ENCODE measurements at places on chromosomes 11 and 22.
A peak's percentile ranks its signal among the peaks of the same experiment; 100 is the strongest.

DNA sequence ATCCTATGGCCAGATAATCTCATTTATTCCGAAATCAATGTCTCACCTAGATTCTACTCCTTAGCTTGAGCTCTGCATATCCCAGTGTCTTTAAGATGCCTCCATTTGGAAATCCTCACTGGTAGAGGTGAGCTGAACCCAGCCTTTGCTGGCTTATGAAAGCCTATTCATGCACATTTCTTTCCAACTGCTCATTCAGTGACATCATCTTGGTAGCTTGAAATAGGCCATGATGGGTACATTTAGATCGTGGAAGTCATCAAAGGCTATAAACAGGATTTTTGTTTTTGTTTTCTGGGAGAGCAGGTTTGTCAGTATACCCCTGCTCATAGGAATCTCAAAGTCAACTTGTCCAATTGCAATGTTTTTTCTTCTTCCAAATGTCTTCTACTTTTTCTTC is 6.0 kb downstream of the NXPE1 start:
- no peak for DNase-seq

- DNase-seq, result no peak
Measured at GRCh38 chr11:128627666-128628324, 40.4 kb upstream of the ETS1 start.

- no peak for DNase-seq
Measured at GRCh38 chr11:86228269-86229038, 16.1 kb upstream of the EED start.

DNA sequence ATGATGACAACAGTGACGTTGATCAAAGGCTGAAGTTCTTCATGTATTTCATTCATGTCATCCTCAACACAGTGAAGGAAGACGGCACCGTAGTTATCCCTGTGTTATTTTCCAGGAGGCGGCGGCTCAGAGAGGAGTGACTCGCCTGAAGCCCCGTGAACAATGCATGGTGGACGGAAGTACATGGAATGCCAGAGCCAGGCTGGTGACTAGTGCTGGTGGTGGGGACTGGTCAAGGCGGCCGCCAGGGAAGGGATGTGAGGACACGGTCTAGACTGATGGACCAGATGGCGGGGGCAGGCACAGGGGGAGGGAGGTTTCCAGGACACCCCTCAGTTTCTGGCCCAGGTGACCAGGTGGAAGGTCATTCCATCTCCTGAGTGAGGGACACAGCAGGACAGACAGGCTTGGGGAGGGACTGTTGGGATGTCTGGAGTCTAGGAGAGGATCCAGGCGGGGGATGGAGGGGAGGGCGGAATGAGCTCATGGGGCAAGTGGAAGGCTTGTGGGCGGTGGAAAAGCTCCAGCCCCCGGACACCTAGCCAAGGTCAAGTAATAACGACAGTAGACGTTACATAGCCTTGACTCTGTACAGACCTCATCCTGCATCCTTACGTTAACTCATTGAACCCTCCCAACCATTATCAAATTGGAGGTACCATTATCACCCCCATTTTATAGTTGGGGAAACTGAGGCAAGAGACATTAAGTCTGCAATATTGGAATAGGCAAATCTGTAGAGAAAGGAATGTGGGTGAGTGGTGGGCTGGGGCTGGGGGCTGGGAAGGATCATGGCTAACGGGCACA is 16.0 kb upstream of the PICK1 start:
- no peak for DNase-seq

DNA sequence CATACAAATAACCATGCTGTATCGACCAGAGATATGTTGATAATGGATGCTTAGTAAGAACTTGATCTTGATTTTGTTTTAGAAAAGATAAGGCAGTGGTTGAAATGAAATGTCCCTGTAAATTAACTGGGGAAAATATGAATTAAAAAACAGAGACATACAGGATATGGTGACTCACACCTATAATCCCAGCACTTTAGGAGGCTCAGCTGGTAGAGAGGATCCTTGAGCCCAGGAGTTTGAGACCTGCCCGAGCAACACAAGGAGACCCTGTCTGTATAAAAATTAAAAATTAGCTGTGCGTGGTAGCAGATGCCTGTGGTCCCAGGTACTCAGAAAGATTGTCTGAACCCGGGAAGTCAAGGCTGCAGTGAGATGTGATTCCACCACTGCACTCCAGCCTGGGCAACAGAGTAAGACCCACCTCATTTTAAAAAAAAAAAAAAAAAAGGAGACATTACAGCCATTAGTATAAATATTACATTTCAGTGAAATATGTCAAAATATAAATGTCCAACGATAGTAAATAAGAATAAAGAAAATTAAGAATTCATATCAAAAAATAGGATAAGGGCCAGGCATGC is 4.6 kb downstream of the PICALM start:
- DNase-seq, result no peak

DNA sequence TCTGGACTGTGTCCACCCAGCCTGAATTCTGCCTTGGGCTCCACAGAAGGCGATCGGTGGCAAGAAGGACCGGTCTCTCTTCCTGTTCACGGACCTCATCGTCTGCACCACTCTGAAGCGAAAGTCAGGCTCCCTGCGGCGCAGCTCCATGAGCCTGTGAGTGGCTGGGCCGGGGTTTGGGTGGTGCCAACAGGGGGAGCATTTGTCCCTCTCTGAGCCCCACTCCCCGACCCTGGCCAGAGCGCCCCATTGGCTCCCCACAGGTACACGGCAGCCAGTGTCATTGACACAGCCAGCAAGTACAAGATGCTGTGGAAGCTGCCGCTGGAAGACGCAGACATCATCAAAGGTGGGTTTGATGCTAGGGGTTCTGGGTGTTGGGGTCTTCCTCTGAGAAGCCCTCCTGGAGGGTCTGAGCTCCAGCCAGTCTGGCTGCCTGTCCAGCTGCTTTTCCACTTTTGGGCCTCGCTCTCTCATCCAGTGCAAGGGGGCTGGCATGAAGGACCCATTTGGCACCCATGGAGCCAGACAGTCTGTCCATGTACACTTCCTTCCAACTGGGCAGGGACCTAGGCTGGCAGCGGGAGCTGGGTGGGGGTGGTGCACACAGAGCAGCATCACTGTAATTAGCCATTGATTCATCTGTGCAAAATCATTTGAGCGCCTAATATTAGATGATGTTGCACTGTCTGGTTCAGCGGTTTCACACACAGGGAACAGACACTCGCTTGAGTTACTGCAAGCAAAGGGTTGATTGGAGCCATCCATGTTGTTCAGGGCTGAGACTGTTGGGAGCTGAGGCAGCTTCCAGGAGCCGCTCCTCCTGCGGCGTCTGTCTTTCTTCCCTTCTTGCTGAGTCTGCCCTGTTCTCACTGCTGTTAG is 19.0 kb upstream of the RELT start:
- no peak for DNase-seq

DNA sequence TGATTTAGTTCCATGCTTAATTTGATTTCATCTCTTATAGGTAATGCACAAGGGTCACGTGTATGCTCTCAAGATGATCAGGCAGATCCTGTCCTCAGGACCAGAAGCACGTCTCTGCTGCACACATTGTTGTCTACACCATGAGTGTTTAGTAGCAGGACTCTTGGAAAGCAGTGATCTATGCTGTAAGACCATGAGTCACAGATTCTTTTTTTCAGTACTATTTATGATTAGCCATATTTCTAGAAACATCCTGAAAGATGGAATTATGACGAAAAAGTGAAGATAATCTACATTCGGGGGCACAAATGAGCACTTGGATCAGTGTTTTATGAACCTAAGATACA is 29.6 kb downstream of the ZBED4 start:
- DNase-seq, result no peak

DNA sequence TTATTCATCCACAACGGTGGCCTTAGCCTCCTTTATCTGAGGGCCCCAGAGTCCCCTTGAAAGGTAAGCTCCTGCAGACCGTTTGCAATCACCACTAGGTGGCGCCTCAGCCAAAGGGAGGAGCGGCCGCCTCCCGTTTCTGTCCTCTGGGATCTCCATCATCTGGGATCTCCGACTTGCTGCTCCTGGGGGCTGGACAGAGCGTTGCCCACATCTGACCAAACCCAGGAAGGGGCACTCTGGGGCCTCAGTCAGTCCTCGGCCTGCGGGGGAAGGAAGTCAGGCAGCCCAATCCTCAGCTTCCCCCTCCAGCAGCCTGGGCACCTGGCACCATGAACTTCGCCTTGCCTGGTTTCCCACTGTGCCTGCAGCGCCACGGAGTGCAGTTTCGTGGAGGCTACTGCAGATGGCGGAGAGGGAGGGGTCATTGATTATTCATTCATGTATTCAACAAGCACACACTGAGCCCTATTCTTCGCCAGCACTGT is 23.5 kb downstream of the TP53I11 start:
- DNase-seq, result peak; percentile 9

DNA sequence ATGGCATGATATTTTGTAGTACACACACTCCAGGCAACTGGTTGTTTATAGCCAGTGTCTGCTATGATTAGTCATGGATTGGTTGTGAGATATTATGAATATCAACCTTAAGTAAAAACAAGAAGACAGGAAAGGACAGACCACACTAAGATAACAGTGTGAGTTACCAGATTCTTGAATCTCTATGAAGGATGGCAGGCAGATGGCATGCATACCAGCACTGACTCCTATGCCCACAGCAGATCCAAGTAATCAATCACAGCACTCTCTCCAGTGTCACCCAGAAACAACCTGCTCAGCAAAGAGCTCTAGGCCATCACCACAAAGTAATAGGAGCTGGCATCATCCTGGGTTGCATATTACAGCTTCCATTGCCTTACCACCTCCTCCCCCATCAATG is 116.6 kb downstream of the GALNT18 start:
- no peak for DNase-seq

GRCh38 chr11:31259797-31260196 is 109.7 kb downstream of the DCDC1 start:
- DNase-seq, result no peak

DNA sequence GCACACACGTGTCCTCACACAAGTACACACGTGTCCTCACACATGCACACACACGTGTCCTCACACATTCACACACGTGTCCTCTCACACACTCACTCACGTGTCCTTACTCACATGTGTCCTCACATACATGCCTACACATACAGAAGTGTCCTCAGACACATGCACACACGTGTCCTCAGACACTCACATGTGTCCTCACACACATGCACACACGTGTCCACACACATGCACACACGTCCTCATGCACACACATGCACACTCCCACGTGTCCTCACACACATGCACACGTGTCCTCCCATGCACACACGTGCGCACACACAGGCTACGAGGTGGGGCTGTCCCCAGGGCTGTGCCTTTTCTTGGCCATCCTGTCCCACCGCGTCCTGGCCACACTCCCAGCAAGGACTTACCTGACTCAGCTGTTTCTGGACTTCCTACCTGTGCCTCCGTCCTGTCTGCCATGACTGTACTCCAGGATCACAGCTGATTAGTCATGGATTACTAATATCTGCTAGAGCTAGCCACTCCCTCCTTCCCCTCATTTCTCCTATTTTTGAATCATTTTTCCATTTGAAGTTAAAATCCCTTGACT is 990.2 kb downstream of the BRD1 start:
- no peak for DNase-seq

Measured in fibroblast of skin of left biceps (primary cell).